ENCODE measurements at places on chromosomes 3 and 15. TPM values are rescaled to one million over a fixed set of nuclear protein-coding genes. Genes with fewer than 3 reads are reported as not detected.

GRCh38 chr3:187931770-187932278 lies 186.6 kb upstream of the BCL6 start:
- no peak overlapping the region for H3K27ac ChIP-seq
- no peak overlapping the region for H3K4me3 ChIP-seq
- no peaks in the 10 kb centered on the region for H3K36me3 ChIP-seq
- DNase-seq, result no peak
- H3K4me1 ChIP-seq, result peaks cover 6% of the 10 kb centered on the region
- no peaks in the 10 kb centered on the region for H3K27me3 ChIP-seq

GRCh38 chr15:80612118-80612823 lies 82.8 kb upstream of the ABHD17C start:
- peaks cover 12% of the 10 kb centered on the region for H3K4me1 ChIP-seq
- no peak overlapping the region for H3K27ac ChIP-seq
- H3K4me3 ChIP-seq, result no peak overlapping the region
- no peaks in the 10 kb centered on the region for H3K36me3 ChIP-seq
- no peaks in the 10 kb centered on the region for H3K27me3 ChIP-seq

- no peaks in the 10 kb centered on the region for H3K36me3 ChIP-seq
- H3K4me3 ChIP-seq, result no peak overlapping the region
- DNase-seq, result no peak
- no peaks in the 10 kb centered on the region for H3K27me3 ChIP-seq
Observed at GRCh38 chr3:138400651-138401070, 33.8 kb upstream of the ESYT3 start.

TXNRD3 gene
- total RNA-seq, result 12.6 TPM

- no peaks in the 10 kb centered on the region for H3K27me3 ChIP-seq
- DNase-seq, result no peak
- H3K36me3 ChIP-seq, result no peaks in the 10 kb centered on the region
- no peak overlapping the region for H3K27ac ChIP-seq
- no peaks in the 10 kb centered on the region for H3K4me1 ChIP-seq
- H3K4me3 ChIP-seq, result no peak overlapping the region
Observed at GRCh38 chr3:197021231-197021630, 8.4 kb downstream of the MELTF start.

AADACL2 gene
- not detected for total RNA-seq

PPARG gene
- total RNA-seq, result 52.0 TPM

- DNase-seq, result no peak
- no peaks in the 10 kb centered on the region for H3K27me3 ChIP-seq
- H3K27ac ChIP-seq, result no peak overlapping the region
Observed at GRCh38 chr15:91911844-91912243, 58.3 kb downstream of the SLCO3A1 start.

GRCh38 chr3:67291287-67292252 lies 293.5 kb downstream of the KBTBD8 start:
- DNase-seq, result no peak
- H3K36me3 ChIP-seq, result no peaks in the 10 kb centered on the region
- H3K27me3 ChIP-seq, result no peaks in the 10 kb centered on the region
- no peak overlapping the region for H3K27ac ChIP-seq
- H3K4me1 ChIP-seq, result no peaks in the 10 kb centered on the region

- no peaks in the 10 kb centered on the region for H3K36me3 ChIP-seq
- DNase-seq, result peak; percentile 36
- H3K4me1 ChIP-seq, result no peaks in the 10 kb centered on the region
Observed at GRCh38 chr3:131526801-131527347, 24.1 kb upstream of the MRPL3 start.

DNA sequence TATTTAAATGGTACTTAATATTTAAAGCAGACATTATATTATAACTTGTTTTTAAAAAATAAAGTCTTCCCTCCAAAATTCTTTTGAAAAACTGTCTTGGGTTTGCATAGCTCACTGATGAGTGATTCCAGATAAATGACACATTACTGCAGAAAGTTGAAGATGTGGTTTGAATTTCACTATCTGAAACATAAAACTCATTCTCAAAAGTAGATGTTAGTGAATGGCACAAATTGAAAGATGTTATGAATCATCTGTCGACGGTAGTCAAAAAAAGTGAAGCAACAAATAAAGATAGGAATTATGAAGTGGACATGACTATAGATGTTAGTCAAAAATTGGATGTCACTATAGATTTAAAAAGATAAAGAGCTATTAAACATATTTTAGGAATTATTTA lies 280.5 kb downstream of the GAP43 start:
- H3K4me1 ChIP-seq, result no peaks in the 10 kb centered on the region
- H3K27ac ChIP-seq, result no peak overlapping the region
- DNase-seq, result no peak

DNA sequence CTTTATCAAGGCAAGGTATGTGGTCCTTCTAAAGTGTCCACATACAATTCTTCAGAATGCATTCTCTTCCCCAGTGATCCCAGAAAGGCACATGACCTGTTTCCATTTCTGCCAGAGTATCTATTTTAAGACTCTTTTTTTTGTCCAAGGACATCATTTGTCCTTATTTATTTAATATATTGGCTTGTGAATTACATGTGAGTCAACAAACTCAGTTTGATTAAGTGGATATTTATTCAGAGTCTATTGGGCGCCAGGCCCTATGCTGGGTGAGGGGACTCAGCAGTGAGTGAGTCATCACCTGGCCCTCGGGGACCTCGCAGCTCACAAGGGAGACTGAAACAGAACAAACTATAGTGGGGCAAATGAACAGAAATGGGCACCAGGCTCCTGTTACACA lies 136.8 kb downstream of the SNRK start:
- no peak for DNase-seq
- peaks cover 5% of the 10 kb centered on the region for H3K4me1 ChIP-seq
- no peak overlapping the region for H3K4me3 ChIP-seq
- no peak overlapping the region for H3K27ac ChIP-seq
- no peaks in the 10 kb centered on the region for H3K27me3 ChIP-seq
- H3K36me3 ChIP-seq, result no peaks in the 10 kb centered on the region

GRCh38 chr3:108125550-108126071 lies 34.8 kb upstream of the CD47 start:
- no peak for DNase-seq
- no peaks in the 10 kb centered on the region for H3K36me3 ChIP-seq
- H3K27me3 ChIP-seq, result no peaks in the 10 kb centered on the region
- peak overlapping the region; percentile 9 for H3K4me3 ChIP-seq
- no peak overlapping the region for H3K27ac ChIP-seq

DNA sequence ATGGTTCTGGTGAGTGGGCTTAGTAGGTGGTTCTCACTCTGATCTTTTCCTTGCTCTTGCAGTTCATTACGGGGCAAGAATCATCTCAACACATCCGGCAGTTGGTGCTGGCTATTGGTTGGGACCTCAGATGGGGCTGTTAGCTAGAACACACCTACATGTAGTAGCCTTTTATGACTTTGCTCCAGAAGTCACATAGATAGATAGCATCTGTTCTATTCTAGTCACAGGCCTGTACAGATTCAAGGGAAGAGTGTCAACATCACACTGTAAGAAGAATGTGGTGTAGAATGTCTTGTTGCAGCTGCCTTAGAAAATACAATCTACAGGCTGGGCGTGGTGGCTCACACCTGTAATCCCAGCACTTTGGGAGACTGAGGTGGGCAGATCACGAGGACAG lies 15.1 kb downstream of the RAB5A start:
- no peak overlapping the region for H3K27ac ChIP-seq
- H3K4me3 ChIP-seq, result no peak overlapping the region
- no peaks in the 10 kb centered on the region for H3K36me3 ChIP-seq

SLC51B gene
- total RNA-seq, result 2.7 TPM

ROPN1 gene
- not detected for total RNA-seq

ABHD17C gene
- total RNA-seq, result 33.4 TPM

NLGN1 gene
- 3.1 TPM for total RNA-seq

PLSCR2 gene
- 0.73 TPM for total RNA-seq

DNA sequence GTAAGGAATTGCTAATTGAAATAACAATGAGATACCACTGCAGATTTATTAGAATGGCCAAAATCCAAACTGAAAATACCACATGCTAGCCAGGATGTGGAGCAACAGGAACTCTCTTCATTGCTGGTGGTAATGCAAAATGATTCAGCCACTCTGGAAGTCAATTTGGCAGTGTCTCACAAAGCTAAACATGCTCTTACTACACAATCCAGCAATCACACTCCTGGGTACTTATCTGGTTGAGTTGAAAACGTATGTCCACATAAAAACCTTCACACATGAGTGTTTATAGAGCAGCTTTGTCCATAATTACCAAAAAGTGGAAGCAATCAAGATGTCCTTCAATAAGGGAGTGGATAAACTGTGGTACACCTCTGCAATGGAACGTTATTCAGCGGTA lies 113.3 kb downstream of the SMAD6 start:
- H3K4me3 ChIP-seq, result no peak overlapping the region
- DNase-seq, result no peak
- H3K36me3 ChIP-seq, result no peaks in the 10 kb centered on the region
- no peaks in the 10 kb centered on the region for H3K27me3 ChIP-seq
- H3K4me1 ChIP-seq, result peaks cover 14% of the 10 kb centered on the region
- H3K27ac ChIP-seq, result peak overlapping the region; percentile 19

DNA sequence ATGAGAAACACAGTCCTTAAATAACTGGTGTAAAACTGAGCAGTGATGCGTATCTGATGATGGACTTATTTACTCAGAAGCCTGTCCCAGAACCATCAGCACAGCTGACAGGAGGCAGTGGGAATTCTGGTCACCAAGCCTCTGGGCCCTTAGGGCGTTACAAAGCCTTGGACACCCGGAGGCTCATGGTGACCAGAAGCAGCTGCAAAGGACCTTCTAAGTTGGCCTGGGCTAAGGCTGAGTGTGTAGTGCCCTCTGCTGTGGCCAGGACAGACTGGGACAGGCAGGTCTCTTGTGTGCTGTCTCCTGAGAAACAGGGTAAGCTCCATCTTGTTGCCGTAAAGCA lies 168.9 kb downstream of the ATP10A start:
- no peak overlapping the region for H3K27ac ChIP-seq
- no peak for DNase-seq
- H3K4me1 ChIP-seq, result no peaks in the 10 kb centered on the region
- H3K4me3 ChIP-seq, result no peak overlapping the region
- H3K36me3 ChIP-seq, result no peaks in the 10 kb centered on the region
- no peaks in the 10 kb centered on the region for H3K27me3 ChIP-seq

DNA sequence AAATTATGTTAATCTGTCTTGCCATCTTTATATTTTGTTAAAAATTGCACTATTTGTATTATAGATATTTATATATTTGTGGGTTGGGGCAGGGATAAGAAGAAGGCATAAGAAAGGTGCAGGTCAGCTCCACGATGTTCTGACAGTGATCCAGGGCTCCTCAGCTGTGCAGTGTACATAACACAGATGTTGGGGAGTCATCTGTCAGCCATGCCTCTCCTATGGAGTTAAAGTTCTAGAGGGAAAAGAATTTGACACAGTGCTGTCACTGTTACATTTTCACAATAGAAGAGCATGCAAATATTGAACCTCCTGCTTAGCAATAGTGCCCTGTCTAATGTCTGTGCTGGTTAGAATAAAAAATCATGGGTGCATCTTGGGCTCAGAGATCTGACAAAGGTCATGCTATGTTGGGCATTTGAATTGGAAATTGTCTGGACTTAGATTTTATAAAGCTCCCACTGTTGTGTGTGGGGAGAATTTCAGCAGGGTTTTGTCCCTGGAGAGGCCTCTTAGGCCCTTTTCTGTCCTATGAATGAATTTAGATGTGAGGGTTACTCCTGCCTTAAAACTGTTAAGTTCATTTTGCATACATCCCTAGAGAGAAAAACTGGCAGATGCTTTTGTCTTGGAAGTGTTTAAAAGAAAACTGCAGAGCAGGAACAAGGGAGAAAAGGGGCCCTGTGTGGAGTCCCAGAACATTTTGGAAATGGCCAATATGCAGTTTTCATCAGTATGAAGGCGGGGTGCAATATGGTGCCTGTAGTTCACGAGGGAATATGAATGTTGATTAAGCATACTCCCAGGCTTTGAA lies 20.4 kb downstream of the CDIN1 start:
- no peak for DNase-seq
- H3K27me3 ChIP-seq, result no peaks in the 10 kb centered on the region
- no peak overlapping the region for H3K4me3 ChIP-seq
- H3K27ac ChIP-seq, result no peak overlapping the region

DNA sequence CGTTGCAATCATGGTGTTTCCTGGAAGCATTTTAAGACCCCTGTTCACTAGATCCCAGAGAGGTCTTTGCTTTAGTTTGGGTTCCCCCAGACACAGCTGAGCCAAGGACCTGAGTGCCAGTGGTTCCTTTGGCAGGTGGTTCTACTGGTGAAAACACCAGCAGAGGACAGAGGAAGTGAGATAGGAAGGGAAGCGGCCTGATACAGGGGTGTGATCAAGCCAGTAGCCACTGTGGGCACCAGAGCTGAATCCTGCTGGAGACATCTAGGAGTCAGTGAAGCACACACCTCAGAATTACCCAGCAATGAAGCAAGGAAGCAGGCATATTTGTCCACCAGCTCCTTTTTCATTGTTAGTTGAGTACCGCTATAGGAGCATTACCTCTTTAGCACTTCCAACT lies 243.2 kb upstream of the NR2E3 start:
- peaks cover 2% of the 10 kb centered on the region for H3K4me1 ChIP-seq
- H3K4me3 ChIP-seq, result no peak overlapping the region
- H3K27me3 ChIP-seq, result no peaks in the 10 kb centered on the region
- H3K27ac ChIP-seq, result no peak overlapping the region

GRCh38 chr3:32245200-32245599 lies 6.7 kb downstream of the CMTM8 start:
- no peaks in the 10 kb centered on the region for H3K27me3 ChIP-seq
- DNase-seq, result no peak
- no peak overlapping the region for H3K4me3 ChIP-seq
- H3K27ac ChIP-seq, result no peak overlapping the region
- H3K36me3 ChIP-seq, result no peaks in the 10 kb centered on the region
- H3K4me1 ChIP-seq, result no peaks in the 10 kb centered on the region

PLSCR4 gene
- 39.7 TPM for total RNA-seq

NANOGP8 gene
- not detected for total RNA-seq

DNA sequence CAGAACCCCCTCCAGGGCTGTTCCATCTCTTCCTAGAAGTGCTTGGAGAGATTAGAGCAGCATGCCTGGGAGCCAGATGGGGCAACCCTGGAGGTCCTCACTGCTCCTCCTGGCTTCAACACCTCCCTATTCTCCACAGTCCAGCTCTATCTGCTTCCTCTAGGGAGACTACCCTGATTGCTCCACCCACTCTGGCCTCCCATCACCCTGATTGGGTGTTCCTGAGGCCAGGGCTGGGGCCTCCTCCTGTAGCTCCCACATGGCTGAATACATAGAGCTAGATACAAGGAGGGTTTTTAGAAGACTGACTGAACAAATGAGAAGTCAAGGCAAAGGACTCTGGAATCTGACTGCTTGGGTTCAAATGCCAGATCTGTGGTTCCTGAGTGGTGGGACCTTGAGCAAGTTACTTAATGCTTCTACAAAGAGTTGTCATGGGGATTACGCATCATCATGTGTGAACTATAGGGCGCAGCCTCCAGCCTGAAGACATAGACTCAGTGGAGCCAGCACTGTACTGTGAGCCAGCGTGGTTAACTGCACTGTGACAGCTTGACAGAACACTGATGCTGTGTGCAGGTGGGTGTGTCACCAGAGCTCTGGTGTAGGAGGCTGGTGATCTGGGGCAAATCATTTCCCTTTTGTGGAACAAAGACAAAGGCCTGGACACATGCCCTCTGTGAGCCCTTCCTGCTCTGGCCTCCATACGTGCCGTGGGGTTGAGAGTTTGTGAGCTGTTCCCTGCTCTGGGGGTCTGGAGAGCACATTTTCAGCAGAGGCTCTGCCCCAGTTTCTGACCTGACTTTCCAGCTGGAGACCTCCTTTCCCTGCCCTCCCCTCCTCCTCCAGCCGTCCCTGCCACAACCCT lies 74.8 kb downstream of the SCN5A start:
- H3K4me3 ChIP-seq, result no peak overlapping the region
- H3K27me3 ChIP-seq, result no peaks in the 10 kb centered on the region
- H3K27ac ChIP-seq, result no peak overlapping the region
- no peaks in the 10 kb centered on the region for H3K36me3 ChIP-seq
- H3K4me1 ChIP-seq, result no peaks in the 10 kb centered on the region

GOLGA6B gene
- not detected for total RNA-seq

GRCh38 chr3:141625506-141625905 lies 112.6 kb upstream of the RNF7 start:
- H3K36me3 ChIP-seq, result no peaks in the 10 kb centered on the region
- H3K4me1 ChIP-seq, result no peaks in the 10 kb centered on the region
- no peaks in the 10 kb centered on the region for H3K27me3 ChIP-seq
- no peak overlapping the region for H3K4me3 ChIP-seq
